ENCODE measurements at places on chromosomes 6 and 20.
A peak's percentile ranks its signal among the peaks of the same experiment; 100 is the strongest.

DNA sequence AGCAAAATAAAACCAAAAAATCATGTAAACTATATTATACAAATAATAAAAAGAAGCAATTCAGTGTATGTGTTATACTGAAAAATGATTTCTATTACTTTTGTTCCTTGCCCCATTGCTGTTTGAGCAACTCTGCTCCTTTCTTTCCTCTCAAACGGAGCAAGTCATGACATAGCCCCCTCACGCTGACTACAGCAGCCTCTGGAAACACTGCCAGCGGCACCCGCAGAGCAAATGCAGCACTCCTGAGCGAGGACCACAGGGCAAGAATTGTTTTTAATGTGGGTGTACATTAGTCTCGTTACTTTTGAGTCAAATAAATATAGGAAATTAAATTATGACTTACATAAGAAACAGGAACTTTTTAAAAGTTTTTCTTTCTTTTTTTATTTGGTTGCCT, 350.1 kb upstream of the HSF2 start:
- peak; percentile 24 for DNase-seq

DNA sequence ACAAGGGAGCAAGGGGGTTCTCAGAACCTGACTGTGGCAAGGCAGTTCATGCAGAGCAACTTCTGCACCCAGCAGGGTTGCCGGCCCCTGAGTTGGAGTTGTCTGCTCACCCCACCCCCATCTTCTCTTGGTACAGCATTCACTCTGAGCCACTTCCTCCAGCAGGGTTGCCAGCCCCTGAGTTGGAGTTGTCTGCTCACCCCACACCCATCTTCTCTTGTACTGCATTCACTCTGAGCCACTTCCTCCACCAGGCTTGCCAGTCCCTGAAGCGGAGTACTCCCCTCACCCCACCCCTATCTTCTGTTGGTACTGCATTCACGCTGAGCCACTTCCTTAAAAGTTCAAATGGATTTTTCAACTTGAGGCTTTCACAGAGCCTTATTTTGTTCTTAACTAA, 79.7 kb upstream of the SYNDIG1 start:
- DNase-seq: peak; percentile 35

DNA sequence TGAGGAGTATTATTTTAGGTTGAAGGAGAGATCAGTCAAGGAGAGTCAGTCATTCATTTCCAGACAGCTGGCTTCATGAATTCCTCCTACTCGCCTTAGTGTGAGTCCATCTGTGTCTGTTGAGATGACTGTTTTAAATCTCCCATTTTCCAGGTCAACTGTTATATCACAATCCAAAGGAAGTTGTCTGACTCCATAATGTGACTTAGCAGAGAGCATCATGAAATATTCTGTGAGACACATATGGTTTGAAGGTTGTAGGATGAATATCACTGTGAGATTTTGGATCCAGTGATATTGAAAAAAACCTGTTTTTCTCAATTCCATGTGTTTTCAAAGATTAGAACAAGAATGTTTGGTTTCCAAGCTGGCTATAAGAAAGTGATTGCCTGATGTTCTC, 530.2 kb upstream of the MAN1A1 start:
- no peak for DNase-seq

GRCh38 chr20:5731753-5732366, 18.3 kb upstream of the SHLD1 start:
- DNase-seq: no peak

DNA sequence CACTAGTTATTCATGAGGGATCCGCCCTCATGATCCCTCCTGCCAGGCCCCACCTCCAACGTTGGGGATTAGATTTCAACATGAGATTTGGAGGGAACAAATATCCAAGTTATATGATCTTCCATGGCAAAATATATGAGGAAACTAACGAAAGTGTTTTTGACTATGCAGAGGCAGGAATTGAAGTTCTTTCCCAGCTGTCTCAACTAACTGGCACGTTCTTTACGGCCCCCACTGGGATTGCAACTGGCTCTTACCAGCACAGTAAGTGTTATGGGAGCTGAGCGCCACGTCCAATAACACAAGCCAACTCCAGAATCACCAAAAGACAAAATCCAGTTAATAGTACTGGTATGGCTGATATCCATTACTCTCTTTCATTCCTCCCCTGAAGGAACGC, 66.6 kb downstream of the ECT2L start:
- no peak for DNase-seq

GRCh38 chr20:13158369-13158768, 62.7 kb upstream of the ISM1 start:
- no peak for DNase-seq

GRCh38 chr20:49990271-49990720, 7.5 kb downstream of the SNAI1 start:
- DNase-seq: peak; percentile 22

DNA sequence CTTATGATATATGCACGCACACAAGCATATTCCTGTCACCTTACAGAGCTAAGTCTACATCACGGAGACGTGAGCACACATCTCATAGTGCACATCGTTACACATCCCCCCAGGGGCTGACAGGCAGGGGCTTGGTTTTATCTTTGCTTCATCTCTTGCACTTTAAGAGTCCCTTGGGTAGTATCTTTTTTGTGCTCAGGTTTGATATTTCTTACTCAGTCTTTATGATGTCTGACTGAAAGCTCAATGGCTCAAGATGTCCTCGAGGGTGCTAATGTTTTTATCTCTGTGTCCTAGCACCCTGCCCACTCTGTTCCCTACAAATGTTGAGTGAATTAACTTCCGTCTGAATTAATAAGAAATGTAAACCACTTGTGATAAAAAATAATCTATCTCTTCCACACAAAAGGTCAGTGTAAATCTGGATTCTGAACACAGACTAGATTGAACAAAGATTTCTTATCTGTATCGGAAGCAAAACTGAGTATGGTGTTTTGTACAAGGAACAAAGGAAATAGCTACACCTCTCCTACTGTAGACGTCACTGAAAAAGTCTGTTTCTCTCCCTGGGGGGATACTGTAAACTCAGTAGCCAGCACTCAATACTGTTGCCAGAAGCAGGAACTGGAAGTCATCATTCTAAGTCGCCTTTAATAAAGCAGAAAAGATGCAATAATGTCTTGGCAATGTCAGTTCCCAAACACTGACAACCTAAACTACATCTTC, 195.1 kb downstream of the PRKN start:
- no peak for DNase-seq

GRCh38 chr6:125444006-125444923, 142.5 kb upstream of the HDDC2 start:
- DNase-seq: peak; percentile 29

DNA sequence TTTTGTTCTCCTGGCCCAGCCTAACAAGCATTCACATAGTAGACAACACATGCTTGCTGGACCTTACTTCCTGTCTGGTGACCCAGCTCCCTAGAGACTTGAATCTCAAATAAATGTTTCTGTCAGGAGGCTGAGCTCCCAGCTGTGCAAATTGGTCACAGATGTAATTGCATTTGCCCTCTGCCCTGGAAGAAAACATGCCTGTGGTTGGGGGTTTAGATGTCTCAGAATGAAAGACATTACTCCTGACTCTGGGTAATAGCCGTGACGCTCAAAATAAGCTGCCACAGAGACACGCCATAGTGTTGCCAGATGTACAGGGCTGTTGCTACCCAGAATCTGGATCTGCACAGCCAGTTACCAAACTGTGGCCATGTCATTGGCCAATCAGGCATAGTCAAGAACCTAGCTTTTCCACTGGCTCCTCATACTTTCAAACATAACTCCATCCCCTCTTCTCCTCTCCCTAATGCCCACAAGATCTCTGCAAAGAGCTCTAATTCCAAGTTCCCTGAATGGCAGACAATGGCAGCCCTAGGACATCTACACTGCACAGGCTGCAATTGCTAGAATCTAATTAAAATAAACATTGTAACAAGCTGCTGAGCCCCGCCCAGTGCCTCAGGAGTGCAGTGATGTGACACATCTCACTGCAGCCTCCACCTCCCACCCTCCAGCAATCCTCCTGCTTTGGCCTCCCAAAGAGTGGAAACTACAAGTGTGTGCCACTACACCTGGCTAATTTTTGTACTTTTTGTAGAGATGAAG, 32.8 kb upstream of the GMPR start:
- DNase-seq: no peak

- DNase-seq: no peak
These were observed 19.7 kb upstream of the SCRT2 start for GRCh38 chr20:695165-695866.

DNA sequence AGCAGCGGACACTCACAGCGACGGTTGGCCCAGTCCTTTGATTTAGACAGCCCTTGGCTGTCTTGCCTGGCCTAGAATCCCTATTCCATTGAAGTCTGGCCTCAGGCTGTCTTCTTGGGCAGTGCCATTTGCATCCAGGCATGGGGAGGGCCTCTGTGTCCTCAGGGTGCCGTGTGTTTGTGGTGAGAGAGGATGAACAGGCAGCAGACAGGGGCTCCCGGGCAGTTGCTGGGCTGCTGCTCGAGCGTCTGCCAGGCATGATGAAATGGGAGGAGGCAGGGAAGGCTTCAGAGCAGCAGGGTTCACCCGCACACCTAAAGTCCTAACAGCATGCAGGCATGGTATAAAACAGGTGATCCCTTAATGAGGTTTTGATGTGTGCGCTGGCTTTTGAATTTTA, 126.9 kb downstream of the SOBP start:
- peak; percentile 23 for DNase-seq

DNA sequence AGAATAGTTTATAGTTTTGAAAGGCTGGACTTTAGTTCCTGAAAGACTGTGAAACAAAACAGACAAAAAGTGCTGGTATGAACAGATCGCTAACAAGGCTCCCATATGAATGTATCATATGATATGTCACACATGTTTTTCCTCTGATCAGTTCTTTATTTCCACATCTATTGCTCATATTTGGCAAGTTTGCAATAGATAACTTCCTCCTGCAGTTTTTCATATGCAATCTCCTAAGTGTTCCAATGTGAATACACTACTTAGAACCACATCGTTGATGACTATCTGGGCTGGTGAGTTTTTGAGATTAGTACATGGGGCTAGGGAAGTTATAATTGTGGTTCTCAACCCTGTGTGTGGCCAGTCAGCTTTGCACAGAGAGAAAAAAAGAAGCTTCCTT, 23.1 kb downstream of the CRYBG1 start:
- no peak for DNase-seq

DNA sequence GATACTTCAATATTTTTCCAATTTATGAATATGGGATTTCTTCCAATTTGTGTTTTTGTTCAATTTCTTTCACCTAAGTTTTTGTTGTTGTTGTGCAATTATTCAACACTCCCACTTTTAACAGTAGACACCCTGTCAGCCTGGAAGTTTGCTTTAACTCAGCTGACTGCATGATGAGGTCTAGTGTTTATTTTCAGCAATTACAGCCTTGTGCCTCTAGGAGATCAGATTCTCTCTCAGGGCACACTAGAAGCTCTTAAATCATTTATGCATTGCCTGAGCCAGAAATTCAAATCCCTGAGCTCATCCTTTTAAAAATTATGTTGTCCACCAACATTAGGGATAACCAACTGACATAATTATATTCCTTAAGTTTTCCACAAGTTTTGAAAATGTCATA, 85.7 kb downstream of the MRAP2 start:
- no peak for DNase-seq

DNA sequence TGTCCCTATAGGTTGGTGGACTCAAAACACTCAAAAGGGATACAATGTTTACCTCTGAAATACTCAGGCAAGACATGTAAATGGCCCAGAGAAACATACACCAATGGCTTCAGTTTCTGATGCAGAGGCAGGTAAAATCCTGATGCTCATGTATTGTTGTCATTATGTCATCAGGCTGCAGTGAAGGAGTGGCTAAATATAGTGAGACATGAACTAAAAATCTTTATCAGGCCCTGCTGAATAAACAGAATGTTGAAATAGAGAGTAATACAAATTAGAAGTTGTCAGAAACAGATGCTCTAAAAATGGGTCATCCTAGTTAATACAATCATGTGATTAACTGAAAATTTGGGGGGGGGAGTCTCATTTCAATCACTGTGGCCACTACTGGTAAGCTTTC, 20.4 kb downstream of the PTPRK start:
- DNase-seq: no peak

DNA sequence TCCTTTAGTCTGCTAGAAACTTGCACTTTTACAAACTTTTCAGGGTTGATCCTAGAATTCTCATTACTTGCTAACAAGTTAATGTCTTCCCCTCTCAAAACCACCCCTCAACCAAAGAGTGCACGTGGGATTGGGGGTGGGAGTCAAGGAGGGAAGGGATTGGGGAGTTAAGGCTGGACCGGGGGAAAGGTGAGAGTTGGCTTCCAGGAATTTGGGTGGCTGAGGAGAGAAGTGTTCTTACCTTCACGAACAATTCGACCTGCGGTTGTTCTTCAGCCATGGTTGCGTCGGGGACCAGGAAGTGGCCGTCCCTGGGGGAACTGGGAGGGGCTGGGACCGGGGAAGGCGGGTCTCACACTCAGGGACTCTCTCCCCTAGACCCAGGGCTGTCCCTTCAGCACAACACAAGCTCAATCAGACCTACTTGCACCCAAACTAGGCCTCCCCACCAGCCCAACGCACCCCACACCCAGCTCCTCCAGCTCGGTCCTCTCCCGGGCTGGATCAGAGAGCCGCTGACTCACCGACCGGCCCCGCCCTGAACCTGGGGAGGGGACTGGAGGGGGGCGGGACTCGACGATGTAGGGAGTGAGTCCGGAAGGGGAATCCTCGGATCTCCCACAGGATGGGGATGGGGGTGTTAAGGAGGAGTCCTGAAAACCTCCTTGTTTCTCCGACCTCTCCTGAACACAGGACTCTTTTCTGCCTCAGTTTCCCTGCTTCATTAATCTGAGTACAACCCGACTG, at the start of gene CLIC1:
CLIC1 (minus strand) TSS at position 510 of the 747 bp plus-strand sequence; CDS start at position 280, 230 bp downstream.
- no peak for DNase-seq

All from midbrain (tissue), 1 donor.